ENCODE measurements at places on chromosomes 1 and 21.
A peak's percentile ranks its signal among the peaks of the same experiment; 100 is the strongest.

- no peak for DNase-seq
Measured at GRCh38 chr1:95640746-95641145, 406.7 kb downstream of the RWDD3 start.

GRCh38 chr1:10877894-10878293 is 81.4 kb upstream of the CASZ1 start:
- DNase-seq = no peak

- peak; percentile 90 for DNase-seq
Measured at GRCh38 chr1:37486680-37487618, 12.6 kb downstream of the ZC3H12A start.

DNA sequence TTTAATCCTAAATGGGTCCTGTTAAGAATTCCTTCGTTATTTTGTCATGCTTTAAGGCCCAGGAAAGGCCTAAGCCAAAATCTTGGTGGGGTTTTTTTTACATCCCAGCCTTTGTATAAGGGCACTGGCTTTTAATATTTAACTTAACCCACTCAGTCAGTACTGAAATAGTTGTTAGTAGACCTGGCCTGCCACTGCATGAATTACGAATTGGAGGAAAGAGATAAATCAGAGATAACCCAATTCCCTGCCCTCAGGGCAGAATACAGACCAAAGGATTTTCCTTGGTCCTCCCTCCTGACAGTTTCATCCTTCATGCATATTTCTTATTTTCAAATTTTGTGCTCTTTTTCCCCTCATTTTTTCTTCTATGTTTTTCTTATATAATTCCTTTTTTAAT is 193.0 kb downstream of the FASLG start:
- DNase-seq = no peak

DNA sequence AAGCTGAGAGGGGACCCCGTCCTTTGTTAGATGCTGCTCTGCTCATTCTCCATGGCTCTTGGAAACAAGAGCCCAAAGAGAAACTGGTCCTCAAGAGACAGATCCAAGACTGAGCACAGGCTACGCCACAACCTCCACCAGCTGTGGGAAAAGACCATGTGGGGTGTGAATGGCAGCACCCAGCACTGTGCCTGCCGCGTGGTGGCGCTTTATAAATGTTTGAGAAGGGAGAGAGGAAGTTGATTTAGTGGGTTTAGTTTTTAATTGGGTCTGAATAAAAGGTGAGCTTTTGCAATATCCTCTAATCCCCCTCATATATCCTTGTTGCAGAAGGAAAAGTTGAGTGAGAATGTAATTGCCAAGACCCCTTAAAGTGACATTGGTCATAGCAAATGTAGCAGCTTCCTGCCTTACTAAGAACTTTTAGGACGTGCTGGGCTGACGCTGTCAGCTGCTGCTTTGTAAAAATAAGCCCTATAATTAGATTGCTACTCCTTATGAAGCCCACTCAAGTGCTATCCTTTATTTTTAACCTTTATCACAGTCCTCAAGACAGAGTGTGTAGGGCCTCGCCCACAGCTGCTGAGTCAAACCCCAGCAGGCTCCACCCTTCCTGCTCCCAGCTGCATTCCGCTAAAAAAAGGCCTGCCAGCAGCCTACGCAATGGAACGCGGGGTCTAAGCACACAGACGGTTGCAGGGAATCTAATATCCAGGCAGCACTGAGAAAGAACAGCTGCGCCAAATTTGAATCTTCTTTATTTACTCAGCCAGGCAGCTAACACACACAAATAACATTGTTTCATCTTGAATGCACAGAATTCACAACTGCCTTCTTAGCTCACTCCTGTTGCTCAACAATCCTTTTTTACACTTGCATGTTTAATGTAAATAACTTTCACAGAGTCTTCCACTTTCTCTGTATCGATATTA is 47.4 kb upstream of the PRDX6 start:
- DNase-seq = peak; percentile 96
